NCI-H446 treated with DMSO at 0.1 percent for 48 hours (cell line): ENCODE measurements at places on chromosomes 13 and 19.

DNA sequence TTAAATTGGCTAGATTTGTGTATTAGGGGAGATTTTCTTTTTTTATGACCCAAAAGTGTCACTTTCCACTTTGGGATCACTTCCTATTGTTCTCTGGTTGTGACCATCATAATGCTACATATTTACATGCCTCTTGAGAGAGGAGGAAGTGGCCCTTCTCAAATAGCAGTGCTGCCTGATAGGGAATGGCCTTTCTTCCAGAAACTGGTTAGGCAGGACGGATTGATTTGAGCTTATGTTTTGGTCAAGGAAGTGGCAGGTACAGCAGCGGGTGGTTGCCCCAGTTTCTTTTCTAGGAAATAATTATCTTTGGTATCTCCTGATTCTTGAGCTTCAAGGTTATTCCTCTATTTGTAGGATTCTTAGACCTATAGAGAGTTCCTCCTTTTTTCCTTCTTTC is 21.9 kb upstream of the WTIP start:
- DNase-seq: no peak

DNA sequence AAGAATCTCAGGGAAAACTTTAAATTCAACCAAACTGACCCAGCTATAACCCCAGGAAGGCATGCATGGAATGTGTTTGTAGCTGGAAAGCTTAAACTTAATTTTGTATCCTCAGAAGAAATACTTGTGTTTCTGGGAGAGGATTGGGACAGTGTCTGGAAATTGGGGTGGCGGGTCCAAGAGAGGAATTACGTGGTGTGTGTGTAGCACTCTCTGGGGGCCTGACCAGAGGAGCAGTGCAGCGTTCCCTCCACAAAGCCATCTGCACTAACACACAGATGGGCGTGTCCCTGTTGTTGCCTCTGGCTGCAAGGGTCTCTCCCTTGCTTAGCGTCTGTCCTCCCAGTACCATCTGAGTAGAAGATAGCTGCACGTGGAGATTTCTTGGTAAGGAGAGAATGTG is 6.4 kb downstream of the GARRE1 start:
- DNase-seq: no peak

DNA sequence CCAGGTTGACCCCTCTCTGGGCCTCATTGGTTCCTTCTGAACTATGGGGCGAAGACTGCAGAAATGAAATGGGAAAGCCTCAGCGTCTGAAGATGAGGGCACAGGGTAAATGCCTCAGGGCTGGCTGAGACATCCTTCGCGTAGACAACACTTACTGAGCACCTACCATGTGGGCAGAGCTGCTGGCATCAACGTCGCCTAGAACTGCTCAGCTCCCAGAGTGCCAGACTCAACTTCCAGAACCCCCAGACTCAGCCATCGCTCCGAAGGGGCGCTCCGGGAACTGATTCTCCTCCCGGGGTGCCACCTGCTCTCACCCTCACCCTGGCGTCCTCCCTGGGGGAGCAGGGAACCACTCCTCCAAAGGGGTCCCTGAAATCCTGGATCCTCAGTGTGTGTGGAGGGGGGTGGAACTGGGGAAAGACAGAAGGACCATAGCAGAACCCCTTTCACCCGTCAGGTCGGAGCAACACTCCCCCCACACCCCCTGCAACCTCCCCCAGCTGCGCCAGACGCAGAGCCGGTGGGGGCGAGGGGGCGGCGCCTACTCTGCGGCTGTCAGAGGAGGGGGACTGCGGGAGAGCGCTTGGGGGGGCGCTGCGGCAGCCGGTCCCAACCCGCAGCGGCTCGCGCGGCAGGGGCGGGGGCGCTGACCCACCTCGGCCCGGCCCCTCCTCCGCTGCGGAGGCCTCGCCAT is 8.2 kb upstream of the NFIC start:
- no peak for DNase-seq

GRCh38 chr13:40318366-40318765 is 348.1 kb downstream of the FOXO1 start:
- DNase-seq: no peak

DNA sequence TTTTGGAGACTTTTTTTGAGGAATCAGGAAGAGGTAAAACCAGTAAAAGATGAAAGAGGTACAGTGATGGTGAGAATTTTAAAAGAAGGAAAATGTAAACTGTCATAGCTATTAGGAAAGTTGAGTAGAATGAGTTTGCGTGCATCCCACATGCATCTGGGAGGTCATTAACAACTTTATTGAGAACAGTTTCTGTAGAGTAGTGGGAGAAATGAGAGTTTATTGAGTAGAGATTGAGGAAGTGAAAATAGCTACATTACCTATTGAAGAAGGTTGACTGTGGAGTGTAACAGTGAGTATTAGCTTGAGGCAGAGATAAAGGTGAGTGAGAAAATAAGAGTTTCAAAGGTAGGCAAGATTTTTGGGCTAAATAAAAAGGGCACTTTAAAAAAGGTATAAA is 38.7 kb downstream of the BRCA2 start:
- no peak for DNase-seq

DNA sequence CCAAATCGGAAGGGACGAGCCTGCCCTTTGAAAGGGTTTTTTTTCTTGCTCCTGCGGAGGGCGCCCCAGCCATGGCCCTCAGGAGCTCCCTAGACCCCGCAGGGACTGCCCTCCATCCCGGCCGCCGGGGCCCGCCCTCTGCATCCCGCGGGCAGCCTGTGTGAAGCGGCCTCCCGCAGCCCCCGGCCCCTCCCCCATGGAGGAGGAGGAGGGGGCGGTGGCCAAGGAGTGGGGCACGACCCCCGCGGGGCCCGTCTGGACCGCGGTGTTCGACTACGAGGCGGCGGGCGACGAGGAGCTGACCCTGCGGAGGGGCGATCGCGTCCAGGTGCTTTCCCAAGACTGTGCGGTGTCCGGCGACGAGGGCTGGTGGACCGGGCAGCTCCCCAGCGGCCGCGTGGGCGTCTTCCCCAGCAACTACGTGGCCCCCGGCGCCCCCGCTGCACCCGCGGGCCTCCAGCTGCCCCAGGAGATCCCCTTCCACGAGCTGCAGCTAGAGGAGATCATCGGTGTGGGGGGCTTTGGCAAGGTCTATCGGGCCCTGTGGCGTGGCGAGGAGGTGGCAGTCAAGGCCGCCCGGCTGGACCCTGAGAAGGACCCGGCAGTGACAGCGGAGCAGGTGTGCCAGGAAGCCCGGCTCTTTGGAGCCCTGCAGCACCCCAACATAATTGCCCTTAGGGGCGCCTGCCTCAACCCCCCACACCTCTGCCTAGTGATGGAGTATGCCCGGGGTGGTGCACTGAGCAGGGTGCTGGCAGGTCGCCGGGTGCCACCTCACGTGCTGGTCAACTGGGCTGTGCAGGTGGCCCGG is 815 bp downstream of the MAP3K10 start:
- DNase-seq: no peak

DNA sequence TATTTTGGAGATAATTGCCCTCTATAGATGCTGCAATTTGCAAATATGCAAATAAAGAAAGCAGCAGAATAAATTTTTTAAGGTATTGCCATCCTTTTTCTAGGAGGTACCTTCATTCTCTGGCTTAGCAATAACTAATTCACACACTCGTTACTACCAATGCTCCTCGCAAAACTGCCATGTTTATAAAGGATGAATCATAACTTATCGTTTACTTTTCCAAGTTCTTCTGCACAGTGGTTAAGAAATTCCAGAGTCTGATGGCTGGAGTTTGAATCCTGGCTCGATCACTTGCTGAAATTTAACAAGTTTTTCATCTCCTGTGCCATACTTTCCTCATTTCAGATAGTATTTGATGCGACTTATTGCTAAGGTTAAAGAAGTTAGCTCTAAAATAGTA is 708.6 kb upstream of the KLHL1 start:
- DNase-seq: no peak

GRCh38 chr19:38059897-38060296 is 152.9 kb downstream of the SIPA1L3 start:
- no peak for DNase-seq

DNA sequence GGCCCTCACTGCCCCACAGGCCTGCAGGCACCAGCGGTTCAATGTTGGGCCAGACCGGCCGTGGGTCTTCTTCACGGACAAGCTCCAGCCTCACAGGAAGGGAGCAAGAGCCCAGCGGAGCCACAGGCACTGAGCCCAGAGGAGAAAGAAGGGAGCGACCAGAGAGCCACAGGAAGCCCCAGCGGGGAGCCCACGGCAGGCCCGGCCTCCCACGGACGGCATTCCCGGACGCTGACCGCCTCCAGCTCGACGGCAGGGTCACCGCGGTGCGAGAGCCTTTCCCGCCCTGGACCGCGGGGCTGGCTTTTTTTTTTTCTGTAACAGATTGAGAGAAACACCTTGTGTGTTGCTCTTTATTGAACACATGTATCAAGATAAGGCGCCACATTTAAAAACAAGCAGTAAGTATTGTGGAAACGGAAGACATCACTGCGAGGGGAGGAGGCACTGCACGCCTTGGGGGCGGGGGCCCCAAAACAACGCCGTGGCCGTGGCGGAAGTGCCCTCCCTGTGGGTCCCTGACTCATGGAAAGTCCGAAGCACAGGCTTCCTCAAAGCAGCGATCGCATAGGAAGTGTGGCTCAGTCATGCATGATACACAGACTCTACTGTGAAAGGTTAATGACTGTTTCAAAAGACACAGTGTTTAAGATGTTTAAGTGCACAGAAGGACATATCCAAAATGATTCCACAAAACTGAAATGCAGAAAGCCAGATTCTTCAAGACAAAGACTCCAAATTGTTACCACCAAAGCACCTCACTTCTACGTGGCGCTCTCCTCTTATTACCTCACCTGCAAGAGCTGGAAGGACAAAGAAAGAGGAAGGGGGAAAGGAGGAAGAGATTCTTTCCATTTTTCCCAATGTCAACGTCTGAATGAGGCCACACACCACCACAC is 3.5 kb downstream of the RASA3 start:
- DNase-seq: no peak

GRCh38 chr19:53085496-53085895 is 17.7 kb downstream of the ZNF160 start:
- no peak for DNase-seq

DNA sequence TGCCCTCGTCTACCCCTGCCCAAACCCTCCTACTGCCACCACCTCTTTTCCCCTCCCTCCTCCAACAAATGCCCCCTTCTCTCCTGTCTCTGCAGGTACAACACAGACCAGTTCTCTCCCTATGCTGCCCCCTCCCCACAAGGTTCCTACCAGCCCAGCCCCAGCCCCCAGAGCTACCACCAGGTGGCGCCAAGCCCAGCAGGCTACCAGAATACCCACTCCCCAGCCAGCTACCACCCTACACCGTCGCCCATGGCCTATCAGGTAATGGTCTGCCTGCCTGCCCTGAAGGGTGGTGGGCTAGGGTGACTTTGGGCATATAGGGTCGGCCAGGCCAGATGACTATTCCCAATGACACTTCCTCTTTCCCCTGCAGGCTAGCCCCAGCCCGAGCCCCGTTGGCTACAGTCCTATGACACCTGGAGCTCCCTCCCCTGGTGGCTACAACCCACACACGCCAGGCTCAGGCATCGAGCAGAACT is 6.5 kb upstream of the TIMM50 start:
- DNase-seq: no peak

GRCh38 chr13:82136880-82137279 is 1745.4 kb downstream of the SLITRK1 start:
- DNase-seq: no peak

GRCh38 chr13:37627428-37627827 is 28.9 kb upstream of the POSTN start:
- no peak for DNase-seq

DNA sequence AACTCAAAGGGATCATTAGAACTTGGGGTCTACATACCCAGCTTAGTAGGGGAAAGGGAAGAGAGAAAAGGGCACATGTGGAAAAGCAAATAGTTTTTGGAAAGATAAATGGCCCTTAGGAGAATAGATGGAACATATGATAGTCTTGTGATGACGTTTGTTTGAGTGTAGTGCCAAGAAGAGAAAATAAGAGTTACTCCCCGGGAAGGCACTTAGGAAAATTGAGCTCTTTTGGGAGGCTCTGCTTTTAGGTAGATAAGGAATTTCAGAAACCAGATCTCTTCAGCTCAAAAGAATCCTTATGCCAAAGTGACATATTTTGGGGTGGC is 44.8 kb upstream of the SERTM1 start:
- no peak for DNase-seq

DNA sequence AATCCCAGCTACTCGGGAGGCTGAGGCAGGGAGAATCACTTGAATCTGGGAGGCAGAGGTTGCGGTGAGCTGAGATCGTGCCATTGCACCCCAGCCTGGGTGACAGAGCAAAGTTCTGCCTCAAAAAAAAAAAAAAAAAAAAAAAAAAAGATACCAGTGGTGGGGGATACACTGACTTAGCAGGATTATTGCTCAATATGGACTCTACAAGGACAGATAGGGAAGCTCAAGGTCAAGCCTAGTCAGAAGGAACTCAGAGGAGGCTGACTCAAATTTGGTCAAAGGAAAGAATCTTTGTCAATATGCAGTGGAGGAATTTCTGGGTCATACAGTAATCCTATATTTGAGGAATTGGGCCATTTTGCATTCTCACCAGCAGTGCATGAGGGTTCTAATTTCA is 6.7 kb upstream of the DIAPH3 start:
- no peak for DNase-seq

DNA sequence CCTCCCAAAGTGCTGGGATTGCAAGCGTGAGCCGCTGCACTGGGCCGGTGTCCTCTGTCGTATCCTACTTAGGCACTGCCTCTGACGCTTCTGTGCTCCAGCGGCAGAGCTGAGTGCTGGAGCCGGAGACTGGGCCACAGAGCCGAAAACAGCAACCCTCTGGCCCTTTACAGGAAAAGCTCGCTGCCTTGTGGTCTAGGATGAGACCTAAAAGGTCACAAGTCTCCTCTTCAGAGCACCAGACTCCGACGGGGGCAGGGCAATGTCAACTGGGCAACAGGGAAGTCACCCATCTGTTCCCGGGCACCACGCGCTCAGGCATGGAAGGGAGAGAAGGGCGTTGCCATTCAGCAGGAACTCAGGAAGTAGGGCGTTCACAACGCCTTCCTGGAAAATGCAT is 91.7 kb downstream of the GADD45B start:
- no peak for DNase-seq

GRCh38 chr19:8640402-8641004 is 10.1 kb downstream of the NFILZ start:
- DNase-seq: no peak

- DNase-seq: no peak
Observed at GRCh38 chr13:77986713-77987112, 68.1 kb upstream of the EDNRB start.

DNA sequence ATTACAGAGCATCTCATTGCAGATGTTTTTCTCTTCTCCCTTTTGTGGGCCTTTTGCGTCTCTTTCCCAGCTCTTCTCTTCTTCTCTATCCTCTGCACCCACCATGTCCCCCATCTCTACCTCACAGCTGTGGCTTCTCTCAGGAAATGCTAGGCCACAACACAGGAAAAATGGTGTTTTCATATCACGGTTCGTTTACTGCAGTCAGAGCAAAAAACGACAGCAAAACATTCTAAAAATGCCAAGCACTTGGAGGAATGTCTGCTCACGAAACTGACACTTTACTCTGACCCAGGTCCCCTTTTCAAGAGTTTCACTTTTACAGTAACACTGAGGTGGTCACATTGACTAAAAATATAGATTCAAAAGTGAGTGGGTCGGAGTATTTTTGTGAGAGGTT is 152.2 kb downstream of the DCT start:
- no peak for DNase-seq
